ENCODE measurements at places on chromosomes 11 and 22.

DNA sequence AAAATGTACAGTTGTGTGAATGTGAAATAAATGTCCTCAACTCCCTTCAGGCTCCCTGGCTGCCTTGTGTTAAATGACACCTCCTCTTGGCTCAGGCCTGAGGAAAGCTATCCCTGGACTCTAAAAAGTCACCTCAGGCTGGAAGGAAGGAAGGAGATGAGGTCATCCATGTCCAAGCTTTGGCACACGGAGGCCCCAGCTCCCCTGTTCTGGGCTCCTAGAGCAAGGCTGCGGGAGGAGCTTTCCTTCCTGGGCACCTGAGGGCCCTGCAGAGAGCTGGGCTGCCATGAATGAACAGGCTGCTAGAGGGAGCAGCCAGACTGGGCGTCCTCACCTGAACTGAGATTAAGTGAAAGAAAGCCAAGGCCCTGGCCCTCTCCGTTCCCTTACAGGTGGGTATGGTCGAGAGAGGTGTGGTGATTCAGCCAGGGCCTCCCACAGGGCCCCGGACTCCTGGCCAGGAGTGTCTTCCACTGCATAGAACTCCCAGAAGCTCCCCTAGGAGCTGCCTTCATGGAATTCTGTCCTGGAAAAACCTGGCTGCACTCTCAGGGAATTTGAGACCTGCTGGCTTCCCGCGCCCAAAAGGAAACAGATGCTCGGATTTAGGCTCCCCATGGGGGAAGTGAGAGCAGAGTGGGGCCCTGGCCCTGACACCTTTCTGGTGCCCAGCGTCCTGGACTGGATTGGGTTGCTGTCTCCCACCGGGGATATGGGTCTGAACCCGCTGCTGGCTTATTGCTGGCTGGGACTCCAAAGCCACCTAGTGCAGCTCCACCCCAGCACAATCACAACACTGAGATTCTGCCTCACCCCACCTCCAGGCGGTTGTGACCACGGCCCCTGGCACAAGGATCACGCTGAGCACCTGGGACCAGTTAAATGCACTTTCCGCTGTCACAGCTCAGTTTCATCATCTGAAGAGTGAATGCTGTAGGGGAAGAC is 22.2 kb downstream of the MYBPC3 start:
- no peak for DNase-seq

DNA sequence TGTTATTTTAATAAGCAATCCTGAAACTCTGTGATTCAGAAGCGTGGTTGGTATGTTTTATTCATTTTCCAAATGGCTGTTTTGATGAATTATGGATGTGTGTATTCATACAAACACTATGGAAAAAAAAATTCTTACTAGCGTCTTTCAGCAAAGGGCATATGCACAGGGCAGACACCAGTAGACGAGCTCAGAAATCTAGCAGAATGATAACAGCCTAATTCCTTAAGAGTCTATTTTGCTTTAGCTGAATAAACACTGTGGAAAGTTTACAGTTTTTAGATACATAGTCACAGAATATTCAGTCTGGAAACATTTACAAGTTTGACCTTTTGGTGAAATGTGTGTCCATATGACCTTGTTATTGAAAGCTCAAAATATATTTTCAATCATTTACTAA is 418.8 kb upstream of the LUZP2 start:
- DNase-seq, result peak; percentile 6

GRCh38 chr11:26134481-26135355 is 197.2 kb upstream of the ANO3 start:
- DNase-seq, result peak; percentile 38

DNA sequence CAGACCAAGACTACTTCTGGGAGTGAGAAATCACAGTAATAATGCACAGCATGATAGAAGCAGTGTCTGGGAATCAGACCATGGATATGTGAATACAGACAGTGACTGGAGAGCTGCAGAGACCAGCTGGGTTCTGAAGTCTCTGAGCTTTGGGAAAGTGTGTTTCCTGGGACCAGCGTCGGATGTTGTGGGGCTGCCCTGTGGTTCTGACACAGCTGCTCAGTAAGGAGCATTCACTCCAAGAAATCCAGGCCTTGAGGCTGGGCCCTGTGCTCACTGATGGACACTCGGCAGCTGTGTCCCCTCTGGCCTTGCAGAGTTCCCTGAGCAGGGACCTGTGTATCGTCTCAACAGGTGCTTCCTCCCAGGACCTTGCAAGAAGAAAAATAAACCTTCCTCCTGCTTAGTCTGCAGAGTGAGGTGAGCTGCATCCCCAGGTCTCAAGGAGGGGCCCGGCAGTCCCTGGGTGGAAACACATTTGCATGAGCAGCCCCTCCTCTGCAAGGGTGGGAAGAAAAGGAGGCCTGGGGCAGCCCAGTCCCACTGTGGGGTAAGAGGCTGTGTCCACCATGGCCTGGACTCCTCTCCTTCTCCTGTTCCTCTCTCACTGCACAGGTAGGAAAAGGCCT is 107.9 kb downstream of the VPREB1 start:
- DNase-seq, result no peak

- DNase-seq, result peak; percentile 33
Measured at GRCh38 chr11:125429174-125429707, 66.8 kb downstream of the FEZ1 start.

All from fibroblast of skin of abdomen (primary cell).